ENCODE measurements at places on chromosomes 13 and 19. TPM values are rescaled to one million over a fixed set of nuclear protein-coding genes. Genes with fewer than 3 reads are reported as not detected.

The EVI5L gene
- polyA plus RNA-seq = 15.4 TPM

The RFPL4A gene
- not detected for polyA plus RNA-seq

The NCR1 gene
- 0.22 TPM for polyA plus RNA-seq

The VSTM1 gene
- polyA plus RNA-seq = 0.77 TPM

The SBK3 gene
- 0.18 TPM for polyA plus RNA-seq
